ENCODE measurements at places on chromosomes 2 and 18. TPM values are rescaled to one million over a fixed set of nuclear protein-coding genes. Genes with fewer than 3 reads are reported as not detected.

Gene HOXD12
- 0.33 TPM for total RNA-seq

Gene SPATA3
- total RNA-seq: not detected

Gene NT5DC4
- 0.11 TPM for total RNA-seq

Gene TTC32
- total RNA-seq: 12.4 TPM

Gene MAT2A
- total RNA-seq: 201 TPM

Measured in uterine smooth muscle cell (primary cell).